ENCODE measurements at places on chromosomes 6 and 20. TPM values are rescaled to one million over a fixed set of nuclear protein-coding genes. Genes with fewer than 3 reads are reported as not detected.

C6orf58 gene
- not detected for total RNA-seq

- no peak overlapping the region for H3K27ac ChIP-seq
- no peak overlapping the region for H3K4me3 ChIP-seq
- no peaks in the 10 kb centered on the region for H3K27me3 ChIP-seq
- DNase-seq, result no peak
- H3K36me3 ChIP-seq, result no peaks in the 10 kb centered on the region
These were observed 424.3 kb downstream of the ADGRB3 start for GRCh38 chr6:69059413-69059812.

DNA sequence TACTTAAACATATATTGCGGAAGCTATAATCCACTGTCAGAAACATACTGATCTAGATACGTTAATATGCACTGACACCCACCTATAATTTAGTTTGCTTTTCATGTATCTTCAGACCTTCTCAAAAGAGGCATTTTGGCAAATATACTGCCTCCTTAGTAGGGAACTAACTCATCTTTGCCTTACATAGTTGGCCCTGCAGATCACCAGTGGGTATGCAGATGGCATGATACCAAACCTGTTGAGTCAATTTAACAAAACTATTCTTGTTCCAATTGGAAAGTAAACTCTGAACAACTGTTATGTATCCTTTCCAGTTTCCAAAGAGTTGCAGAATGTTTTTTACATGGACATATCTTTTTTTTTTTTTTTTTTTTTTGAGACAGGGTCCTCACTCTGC is 35.6 kb upstream of the TBC1D20 start:
- no peak for DNase-seq
- H3K4me3 ChIP-seq, result no peak overlapping the region
- no peaks in the 10 kb centered on the region for H3K27me3 ChIP-seq
- H3K36me3 ChIP-seq, result no peaks in the 10 kb centered on the region
- H3K4me1 ChIP-seq, result no peaks in the 10 kb centered on the region

DNA sequence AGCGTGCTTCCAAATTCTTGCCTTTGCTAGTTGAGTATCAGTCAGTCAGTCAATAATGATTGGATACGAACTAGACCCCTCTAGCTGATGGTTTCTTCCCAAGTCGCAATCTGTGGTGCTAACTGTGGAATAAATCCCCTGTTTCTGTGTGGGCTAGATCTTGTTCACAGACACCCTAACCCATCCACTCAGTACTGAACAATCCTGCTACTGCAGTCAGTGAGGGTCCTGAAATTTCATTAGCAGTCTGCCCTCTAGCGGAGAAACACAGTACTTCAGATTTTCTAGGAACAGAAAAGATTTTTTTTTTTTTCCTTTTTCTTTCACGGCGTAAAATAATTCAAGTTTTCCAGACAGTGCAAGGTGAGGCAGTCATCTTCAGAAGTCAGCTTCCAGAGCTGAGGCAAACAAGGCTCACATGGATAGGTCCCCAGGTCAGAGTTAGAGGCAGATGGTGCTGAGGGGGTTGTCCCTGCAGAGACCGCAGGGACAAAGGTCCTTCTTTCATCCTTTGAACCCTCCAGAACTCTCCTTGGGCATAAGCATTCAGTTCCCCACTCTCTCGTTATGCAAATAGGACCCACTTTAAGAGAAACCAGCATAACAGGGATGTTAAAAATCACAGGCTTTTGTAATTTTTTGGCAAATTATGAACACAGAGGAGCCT is 119.6 kb downstream of the SCML4 start:
- no peak overlapping the region for H3K27ac ChIP-seq
- no peak overlapping the region for H3K4me3 ChIP-seq
- H3K27me3 ChIP-seq, result no peaks in the 10 kb centered on the region
- H3K4me1 ChIP-seq, result no peaks in the 10 kb centered on the region

DNA sequence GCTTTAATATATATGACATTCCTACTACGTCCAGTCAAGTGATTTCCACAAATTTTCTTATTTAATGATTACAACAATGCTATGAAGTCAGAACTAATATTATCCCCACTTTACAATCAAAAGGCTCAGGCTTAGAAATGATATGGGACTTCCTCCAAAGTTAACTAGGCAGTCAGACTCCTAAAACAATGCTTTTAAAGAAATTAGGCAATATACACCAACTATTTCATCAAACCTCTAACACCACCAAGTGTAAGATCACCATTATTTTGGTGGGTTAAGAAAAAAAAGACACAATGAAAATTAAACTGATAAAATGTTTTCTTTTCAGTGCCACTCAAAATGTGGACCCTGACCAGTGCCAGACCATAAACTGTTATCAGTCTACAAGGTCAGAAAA is 256.1 kb upstream of the RUNX2 start:
- H3K4me3 ChIP-seq, result no peak overlapping the region
- H3K27ac ChIP-seq, result no peak overlapping the region
- H3K4me1 ChIP-seq, result no peaks in the 10 kb centered on the region

- DNase-seq, result no peak
- H3K36me3 ChIP-seq, result no peaks in the 10 kb centered on the region
- H3K4me3 ChIP-seq, result no peak overlapping the region
These were observed 70.0 kb upstream of the RALY start for GRCh38 chr20:33923740-33924139.
